NCI-H187 (cell line): ENCODE measurements at places on chromosomes 7 and 10.

- DNase-seq: no peak
Observed at GRCh38 chr10:69686866-69687265, 56.8 kb downstream of the FAM241B start.

GRCh38 chr7:67599331-67600062 is 602.9 kb downstream of the TYW1 start:
- no peak for DNase-seq

DNA sequence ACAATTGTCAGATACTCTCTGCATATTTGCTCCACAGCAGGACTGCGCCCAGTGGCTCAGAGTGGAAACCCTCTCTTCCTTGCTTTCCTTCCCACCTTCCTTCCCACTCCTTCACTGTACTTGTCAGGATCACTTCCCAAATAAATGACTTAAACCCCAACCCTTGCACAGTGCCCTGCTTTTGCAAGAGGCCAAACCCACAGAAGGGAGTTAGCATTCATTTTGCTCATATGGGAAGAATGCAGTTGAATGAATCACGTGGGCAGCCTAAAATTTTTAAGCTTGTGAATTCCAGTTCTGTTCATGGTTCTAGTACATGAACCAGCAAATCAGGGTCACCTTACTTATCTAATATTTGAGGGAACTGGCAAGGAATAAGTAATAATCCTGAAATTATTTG is 47.7 kb upstream of the SFMBT2 start:
- no peak for DNase-seq

DNA sequence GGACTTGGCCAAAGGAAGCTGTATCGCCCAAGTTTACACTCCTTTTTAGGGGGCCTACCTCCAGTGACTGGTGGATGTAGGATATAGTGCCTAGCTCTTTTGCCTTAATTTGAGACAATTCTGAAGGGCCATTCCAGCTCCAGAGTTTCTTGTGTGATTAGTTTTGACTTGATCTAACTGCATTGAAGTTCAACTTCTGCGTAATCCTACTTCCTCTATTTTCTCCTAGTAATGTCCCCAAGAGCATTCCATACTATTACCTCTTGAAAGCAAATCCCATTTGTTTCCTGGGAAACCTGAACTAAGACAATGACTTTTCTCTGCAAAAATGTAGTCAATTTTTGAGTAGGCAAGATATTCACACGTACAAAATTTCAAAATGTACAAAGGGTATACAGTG is 4.7 kb upstream of the H2AZ2 start:
- DNase-seq: no peak

GRCh38 chr7:139738101-139738489 is 39.7 kb downstream of the HIPK2 start:
- no peak for DNase-seq

- DNase-seq: no peak
Observed at GRCh38 chr7:135938563-135938962, 38.6 kb downstream of the MTPN start.

DNA sequence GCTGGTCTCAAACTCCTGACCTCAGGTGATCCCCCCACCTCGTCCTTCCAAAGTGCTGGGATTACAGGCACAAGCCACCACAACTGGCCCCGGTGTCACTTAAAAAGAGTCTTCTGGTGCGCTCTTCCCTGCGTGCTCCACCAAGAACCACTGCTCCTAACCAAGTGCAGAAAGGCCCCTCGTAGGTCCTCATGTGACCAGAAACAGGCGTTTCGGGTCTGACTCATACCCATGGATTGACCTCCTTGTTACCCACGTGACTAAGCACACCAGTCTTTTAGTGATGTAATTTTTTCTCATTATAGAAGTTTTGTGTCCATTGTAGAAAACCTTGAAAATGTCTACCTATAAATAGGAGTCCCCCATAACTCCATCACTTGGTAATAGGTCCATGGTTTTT is 13.9 kb downstream of the FKBP6 start:
- DNase-seq: no peak

GRCh38 chr7:101216860-101217387 is 457 bp downstream of the PLOD3 start:
- DNase-seq: no peak

- DNase-seq: no peak
Observed at GRCh38 chr10:55793024-55793423, 568.0 kb downstream of the ZWINT start.

GRCh38 chr7:127245607-127246006 is 7.1 kb downstream of the GRM8 start:
- DNase-seq: no peak

DNA sequence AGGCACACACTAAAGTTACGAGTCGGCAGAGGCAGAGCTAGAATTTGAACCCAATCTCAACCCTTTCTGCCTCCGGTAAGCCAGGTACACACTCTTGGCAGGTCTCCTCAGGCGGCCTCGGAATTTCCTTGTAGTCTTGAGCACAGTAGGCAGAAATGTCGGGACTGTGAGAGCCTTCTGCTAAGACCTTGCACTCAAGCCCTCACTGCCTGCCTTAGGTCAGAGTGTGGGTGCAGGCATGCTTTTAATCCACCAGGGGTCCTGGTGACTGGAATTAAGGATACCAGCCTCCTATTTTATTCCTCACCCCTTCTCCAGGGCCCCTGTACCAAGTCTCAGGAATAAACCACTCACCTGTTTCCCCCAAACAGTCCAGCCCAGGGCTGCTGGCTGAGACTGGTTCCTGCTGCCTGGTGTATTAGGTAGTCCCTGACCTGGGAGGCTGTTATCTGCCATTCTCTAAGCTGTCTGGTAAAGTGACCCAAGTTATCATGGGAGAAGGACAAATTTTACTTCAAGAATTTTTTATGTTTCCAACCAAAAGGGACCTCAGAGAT is 855 bp downstream of the ATP6V1F start:
- DNase-seq: no peak

GRCh38 chr10:2214092-2214491 is 476.8 kb upstream of the ADARB2 start:
- no peak for DNase-seq

DNA sequence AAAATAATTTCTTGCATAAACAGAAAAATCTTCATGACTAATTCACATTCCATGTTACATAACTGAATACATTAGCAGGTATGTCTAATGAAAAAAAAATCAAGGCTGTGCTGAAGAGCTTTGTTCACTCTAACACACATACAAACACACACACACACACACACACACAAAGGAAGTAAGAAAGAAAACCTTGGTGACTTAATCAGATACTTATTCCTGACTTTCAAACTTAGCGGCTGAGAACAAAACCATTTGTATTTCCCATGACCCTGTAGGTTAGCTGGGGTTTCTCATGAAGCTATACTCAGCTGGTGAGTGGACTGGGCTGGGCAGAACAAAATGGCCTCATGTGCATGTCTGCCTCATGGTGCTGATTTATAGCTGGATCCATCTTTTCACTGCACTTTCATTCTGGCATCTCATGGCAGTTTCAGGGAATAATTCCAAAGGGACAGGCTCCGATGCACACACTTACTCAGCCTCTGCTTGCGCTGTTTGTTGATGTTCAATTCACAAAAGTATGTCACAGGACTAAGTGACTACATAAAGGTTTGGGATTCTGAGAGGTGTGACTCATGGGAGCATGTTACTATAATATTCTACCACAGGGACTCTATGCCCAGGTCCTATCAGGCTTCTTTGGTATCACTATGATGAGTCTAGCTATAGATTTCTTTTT is 161.2 kb downstream of the PCLO start:
- no peak for DNase-seq

GRCh38 chr10:131928248-131929095 is 27.7 kb downstream of the PPP2R2D start:
- no peak for DNase-seq

GRCh38 chr7:95865716-95866371 is 93.5 kb downstream of the DYNC1I1 start:
- no peak for DNase-seq

DNA sequence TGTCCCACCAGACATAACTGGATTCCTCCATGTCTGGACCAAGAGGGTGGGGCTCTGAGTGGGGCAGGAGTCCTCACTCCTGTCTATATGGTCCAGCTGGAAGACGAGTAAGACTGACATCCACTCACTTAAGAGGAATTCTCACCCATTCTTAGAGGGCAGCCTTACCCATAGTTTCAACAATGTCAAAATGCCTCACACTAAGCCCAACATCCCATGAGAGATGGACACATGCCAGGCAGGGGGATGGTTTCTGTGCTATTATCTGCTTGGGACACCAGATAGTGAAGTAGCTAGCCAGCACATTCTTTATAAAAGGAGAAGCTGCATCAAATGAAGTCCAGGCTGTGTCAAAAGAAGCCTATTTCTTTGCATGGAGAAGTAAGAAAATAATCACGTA is 4.7 kb upstream of the LANCL2 start:
- no peak for DNase-seq

DNA sequence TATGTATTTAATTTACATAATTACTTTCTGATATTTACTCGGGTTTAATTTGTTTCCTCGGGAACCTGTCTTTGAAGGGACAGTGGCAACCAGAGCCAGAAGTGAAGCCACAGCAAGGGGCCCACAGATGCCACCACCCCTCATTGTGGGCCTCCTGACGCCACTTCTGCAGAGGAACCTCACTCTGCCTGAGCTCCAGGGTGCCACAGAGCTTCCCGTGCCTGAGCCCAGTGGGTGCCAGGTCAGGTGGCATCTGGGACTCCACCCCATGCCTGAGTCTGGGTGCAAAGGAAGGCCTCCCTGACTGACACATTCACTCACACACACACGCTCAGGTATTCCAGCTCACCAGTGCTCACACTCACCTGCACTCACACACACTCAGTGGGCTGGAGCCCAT is 213.7 kb downstream of the GRID1 start:
- no peak for DNase-seq

GRCh38 chr7:140261522-140261921 is 84.7 kb upstream of the KDM7A start:
- no peak for DNase-seq

GRCh38 chr7:151342811-151343210 is 1.2 kb downstream of the NUB1 start:
- DNase-seq: no peak

GRCh38 chr7:129741743-129742213 is 130.3 kb downstream of the NRF1 start:
- DNase-seq: peak; percentile 84
